NCI-H226 (cell line): ENCODE measurements at places on chromosomes 2 and 18.

DNA sequence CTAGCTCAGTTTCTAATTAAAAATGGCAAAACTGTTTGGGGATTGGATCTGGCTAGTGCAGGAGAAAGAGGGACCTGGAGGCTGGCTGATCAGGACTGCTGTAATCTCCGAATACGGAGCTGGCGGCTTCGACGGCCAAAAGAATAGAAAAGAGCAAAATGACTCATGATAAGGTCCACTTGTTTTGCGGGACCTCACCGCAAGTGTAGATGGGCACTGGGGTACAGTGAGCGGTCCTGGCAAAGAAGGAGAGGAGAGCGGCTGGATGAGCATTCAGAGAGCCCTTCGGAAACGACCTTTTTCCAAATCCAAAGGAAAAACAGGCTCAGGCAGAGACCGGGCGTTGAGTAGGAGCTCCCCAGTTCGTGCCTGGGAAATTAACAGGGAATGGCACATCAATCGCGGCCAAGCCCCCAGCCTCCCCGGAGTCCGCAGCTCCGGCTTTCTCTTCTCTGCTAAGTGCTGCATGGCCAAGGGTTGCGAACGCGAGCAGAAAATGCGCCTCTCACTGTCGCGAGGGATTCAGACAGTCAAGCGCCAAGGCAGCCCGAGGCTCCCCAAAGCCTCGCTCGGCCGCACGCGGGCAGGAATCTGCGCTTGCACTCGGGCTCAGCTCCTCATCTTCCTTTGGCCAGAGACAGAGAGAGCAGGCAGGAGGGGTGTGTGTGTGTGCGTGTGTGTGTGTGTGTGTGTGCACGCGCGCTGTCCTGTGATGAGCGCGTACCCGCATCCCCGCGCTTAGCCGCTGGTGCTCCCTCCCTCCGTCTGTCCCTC, 1.8 kb downstream of the DCC start:
- DNase-seq: no peak

GRCh38 chr2:105385731-105386540, 12.9 kb downstream of the FHL2 start:
- no peak for DNase-seq

- no peak for DNase-seq
Measured at GRCh38 chr2:11856095-11856494, 109.7 kb downstream of the LPIN1 start.

GRCh38 chr2:144350151-144350802, 169.6 kb downstream of the ZEB2 start:
- DNase-seq: no peak

DNA sequence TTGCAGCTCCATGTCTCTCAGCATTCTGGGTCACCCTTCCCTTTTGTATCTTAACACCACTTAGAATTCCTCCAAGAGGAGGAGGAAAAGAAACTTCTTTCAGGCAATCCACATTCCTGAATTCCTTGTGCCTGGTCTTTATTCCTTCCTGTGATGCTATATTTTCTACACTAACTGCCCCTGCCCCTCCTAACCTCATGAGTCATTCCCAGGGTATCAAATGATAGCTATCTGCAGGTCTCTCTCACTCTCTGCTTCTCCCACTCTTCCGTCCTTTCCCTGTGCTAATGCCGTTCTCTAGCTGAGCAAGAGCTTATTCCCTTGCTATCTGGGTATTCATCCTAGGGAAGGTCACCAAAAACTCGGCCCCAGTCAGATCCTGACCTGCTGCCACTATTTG, 395.0 kb upstream of the TCF4 start:
- no peak for DNase-seq

DNA sequence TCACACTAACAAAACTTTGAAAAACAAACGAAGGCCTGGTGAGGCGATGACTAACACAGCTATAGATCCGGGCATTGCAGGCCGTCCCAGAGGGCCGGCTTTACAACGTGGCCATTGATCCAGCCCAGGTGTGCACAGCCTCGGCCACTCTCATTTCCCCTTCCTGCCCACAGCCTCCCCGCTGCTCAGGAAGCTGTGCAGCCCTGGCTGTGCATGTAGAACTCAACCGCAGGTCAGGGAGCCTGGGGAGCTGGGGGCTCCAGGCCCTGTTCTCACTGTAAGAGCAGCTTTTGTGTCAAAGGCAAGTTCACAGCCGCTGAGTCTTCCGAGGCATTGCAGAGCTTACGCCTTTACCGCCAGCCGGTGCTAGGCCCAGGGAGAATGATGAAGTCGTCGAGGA, 87.2 kb downstream of the LONRF2 start:
- DNase-seq: no peak

- no peak for DNase-seq
Measured at GRCh38 chr2:12536976-12537375, 179.8 kb upstream of the TRIB2 start.

DNA sequence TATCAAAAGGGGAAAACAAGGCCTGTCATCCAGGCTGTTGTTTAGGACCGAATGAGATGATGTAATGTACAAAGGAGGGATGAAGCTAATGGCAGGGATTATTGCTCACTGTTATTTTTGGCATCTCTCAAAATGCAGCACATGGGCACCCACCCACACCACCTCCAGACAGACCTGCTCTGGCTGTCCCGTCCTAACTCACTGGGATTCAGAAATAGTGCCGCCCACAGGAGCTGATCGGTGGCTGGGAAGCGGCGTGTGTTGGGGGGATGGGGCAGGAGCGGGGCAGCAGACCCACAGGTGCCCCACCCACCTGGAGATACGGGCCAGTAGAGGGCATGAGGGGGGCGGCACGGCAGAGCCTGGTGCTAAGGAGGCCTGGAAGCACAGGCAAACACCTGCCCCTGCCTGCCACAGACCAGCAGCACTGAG, 52.2 kb downstream of the CRACDL start:
- DNase-seq: no peak

GRCh38 chr18:23115683-23116096, 19.6 kb upstream of the CABLES1 start:
- DNase-seq: peak; percentile 72

DNA sequence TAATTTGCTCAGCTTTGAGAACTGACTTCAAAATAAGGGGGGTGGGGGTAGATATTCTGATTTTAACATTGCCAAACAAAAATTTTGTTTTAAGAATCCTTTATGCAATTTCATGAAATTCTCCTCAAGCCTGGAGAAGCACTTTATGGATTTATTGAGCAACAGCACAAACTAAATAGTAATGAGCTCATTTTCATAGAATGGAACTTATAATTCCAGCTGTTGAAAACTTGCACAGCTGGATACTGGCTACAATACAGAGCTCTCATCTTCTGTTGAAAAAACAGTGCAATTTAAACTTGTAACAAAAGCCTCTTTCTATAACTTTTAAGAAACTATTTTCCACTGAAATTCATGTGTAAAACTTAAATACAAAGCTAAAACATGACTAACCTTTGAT, 137.6 kb upstream of the FN1 start:
- no peak for DNase-seq

GRCh38 chr18:21484851-21485636, 115.5 kb downstream of the ESCO1 start:
- DNase-seq: no peak

DNA sequence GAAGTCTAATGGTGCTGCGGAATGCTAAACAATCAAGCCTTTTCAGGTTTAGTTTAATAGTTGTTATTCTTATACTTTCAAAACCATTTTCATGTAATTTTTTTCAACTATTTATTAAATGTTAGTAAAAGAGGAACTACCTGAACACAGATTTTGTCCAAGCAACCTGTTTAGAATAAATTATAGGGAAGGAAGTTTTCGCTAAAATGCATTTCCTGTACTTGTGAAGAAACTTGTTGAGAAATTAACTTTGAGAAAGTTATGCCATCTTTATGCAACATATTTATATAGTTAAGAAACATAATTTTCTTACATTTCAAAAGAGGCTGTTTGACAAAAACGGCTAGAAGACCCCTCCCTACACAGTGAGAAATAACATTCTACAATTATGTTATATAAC, 16.6 kb downstream of the MAP4K4 start:
- DNase-seq: no peak

DNA sequence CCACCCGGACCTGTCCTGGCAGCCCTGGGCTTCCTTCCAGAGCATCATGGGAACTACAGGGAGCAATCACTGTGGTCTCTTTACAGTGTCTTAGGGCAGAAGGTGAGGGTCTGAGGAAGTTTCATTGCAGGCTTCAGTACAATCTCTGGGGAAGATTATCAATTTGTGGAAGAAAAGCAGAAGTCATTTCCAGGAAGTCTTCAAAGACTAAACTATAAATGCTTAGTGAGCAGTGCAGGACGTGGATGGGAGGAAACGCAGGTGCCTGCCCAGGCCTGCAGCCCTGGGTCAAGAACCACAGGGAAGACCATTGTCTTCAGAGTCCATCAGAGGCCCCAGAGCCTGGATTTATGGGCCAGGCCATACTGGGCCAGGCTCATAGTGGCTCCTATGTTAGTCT, 54.3 kb downstream of the INO80C start:
- no peak for DNase-seq

DNA sequence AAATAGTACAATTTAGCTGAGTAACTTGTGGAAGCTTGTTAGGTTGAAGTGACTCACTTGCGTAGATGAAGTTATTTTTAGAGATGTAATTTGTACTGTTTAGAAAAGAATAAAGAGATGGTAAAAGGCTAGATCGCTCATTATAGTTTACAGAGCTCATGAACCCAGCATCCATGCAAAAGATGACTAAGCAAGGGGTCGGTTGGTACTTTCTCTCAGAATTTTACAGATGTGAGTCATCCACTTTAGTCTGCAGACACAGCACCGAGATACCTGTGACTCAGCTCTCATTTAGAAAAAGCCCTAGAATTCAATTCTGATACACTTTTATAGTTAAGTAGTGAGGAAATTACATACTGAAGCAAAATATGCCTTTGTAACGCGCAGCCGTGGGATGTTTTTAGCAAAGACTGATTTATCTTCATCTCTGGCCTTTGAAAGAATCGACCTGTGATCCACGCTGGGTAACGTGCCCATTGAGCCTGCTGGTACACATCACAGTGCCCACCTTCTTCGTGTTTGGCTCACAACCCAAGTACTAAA, 116.5 kb upstream of the FOSL2 start:
- DNase-seq: peak; percentile 95

DNA sequence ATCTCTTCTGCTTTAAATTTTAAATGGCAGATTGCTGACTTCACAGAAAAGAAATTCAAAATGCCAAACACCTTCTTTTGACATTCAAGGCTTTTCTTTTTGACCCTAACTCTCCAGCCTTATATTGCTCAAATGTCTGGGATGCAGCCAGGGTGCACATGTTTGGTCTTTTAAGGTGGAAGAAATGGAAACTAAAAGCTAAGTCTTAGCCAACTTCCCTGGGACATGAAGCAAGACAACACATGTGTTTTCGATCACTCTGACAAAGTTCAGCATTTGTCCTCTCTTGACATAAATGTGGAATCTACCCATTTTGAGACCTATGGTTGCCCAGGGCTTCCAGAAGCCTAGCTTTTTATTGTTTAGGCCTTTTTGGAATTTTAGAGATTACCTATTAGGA, 161.6 kb downstream of the RDH14 start:
- no peak for DNase-seq

DNA sequence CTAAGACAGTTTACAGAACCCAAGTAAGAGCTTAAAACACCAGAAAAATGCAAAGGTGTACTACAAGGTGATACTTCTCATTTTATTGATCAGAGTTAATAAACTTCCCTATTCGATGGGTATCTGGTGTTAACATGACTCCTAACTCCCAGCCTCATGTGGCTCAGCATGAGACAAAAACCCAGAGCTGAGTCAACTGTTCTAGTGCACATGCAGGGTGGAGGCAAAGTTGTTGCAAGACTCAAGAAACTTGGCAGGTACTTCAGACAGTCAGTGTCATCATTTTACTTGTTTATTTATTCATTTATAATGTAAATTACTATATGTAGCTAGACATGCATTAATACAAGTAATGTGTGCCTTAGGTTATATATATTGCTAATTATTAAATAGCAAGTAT, 216.6 kb upstream of the DSEL start:
- DNase-seq: peak; percentile 26

- no peak for DNase-seq
Measured at GRCh38 chr2:128600581-128601297, 282.1 kb upstream of the HS6ST1 start.

GRCh38 chr2:27735263-27735904, 36.1 kb upstream of the MRPL33 start:
- DNase-seq: peak; percentile 71

- DNase-seq: no peak
Measured at GRCh38 chr18:23849141-23849540, 159.9 kb downstream of the LAMA3 start.

DNA sequence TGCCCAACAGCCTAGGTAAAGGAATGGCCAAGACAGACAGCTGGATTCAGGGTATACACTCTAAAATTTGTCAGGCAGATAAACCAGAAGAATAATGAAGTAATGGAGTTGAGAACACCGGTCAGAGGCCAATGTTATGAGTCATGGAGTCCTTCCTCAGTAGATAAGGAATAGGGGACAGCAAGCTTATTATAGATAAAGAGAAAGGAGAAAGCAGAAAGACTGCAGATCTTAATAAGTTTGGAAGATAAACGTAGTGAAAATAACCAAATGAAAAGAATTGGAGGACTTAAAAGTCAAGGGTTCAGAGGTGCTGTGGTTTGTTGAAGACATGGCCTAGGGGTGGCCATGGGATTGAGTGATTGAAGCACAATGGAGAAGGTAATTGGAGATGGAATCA, 63.5 kb upstream of the NFE2L2 start:
- no peak for DNase-seq

DNA sequence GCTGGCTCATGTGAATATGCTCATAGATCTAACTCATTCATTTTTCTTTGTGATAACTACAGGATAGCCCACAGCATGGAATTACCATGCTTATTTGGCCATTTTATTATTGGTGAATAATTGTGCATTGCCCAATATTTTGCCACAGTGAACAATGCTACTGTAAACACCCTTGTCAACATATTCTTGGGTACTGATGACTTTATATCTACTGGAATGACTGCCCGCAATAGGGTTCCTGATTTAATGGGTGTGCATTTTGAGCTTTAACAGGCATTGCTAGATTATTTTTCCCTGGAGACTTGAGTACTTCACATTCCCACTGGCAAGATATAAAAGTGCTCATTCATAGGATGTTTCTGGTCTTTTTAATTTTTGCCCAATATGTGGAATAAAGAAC, 42.7 kb upstream of the EVA1A start:
- no peak for DNase-seq

DNA sequence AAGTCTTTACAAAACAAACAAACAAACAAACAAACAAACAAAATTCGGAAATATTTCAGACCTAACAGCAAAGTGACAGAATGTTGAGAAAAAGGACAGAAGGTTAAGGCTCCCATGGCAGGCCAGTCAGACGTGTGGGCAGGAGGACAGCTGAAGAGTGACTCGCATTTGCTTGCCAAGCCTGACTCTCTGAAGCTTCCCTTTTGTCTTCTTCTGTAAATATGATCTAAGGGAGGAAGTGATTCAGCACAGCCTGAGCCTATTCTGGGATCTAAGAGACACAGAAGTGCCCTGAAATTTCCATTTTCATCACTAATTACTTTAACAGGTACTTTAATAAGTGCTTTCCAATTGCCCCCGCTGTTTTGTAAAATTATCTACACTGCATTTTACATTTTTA, 134.0 kb upstream of the LYPD1 start:
- DNase-seq: no peak

DNA sequence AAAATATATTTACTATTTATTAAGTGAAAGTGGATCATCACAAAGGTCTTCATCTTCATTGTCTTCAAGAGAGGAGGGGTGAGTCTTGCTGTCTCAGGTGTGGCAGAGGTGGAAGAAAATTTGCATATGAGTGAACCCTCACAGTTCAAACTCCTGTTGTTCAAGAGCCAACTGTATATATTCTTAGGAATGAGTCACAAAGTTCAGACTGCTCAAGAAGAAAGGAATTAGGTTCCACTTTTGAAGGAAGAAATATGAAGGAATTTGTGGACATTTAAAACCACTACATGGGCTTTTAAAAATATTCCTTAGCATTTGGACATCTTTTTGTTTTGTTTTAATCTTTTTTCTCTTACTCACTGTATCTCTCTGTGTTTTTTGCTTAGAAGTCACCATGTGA, 212.6 kb downstream of the INSIG2 start:
- DNase-seq: no peak
